ENCODE measurements at places on chromosomes 1 and 21.
A peak's percentile ranks its signal among the peaks of the same experiment; 100 is the strongest.

DNA sequence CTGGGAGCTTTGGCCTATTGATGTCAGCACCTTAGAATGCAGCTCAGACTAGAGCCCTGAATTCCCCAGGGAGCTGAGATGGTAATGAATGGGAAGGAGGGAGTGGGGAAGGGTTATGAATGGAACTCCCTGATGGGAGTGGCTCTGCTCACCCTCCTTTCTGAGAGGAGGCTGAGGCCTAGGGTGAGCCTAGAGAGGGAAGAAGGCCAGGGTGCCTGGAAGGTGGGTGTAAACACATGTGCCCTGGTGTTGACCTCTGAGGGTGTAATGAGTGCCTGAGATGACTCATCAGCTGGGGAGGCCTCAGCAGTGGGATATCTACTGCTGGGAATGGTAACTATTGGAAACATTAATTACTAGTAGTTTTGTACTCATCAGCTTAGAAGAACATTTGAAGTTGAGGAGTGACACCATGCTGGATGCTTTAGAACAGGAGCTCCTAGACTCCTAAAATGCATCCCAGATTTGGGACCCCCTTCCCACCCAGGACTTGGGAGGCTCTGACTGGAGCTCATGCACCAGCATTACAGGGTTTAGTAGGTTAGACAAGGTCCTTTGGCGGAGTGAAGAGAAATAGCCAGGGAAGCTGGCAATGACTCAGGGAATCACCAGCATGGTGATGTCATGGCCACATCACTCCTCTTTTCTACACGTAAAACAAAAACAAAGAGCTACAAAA, 16.0 kb upstream of the PIGV start:
- DNase-seq, result peak; percentile 96

GRCh38 chr1:245311887-245312536, 157.2 kb downstream of the KIF26B start:
- no peak for DNase-seq

DNA sequence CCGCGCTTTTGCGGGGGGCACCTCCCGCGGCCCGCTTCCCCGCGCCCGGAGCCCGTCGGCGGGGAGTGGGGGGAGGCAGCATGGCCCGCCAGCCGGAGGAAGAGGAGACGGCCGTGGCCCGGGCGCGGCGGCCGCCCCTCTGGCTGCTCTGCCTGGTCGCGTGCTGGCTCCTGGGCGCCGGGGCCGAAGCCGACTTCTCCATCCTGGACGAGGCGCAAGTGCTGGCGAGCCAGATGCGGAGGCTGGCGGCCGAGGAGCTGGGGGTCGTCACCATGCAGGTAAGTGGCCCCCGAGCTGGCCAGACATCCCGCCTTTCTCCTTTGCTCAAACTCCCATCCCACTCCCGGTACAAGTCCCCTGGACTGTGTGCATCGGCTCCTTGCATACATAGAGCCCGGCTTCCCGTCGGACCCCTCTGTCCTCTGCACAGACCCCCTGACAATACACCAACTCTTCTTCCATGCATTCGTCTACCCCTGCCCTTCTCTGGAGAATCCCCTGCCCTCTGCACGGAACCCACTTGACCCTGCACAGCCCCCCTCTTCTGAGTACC, 812 bp downstream of the CACHD1 start:
- peak; percentile 32 for DNase-seq

- no peak for DNase-seq
Measured at GRCh38 chr1:244901400-244902015, 37.2 kb upstream of the HNRNPU start.

DNA sequence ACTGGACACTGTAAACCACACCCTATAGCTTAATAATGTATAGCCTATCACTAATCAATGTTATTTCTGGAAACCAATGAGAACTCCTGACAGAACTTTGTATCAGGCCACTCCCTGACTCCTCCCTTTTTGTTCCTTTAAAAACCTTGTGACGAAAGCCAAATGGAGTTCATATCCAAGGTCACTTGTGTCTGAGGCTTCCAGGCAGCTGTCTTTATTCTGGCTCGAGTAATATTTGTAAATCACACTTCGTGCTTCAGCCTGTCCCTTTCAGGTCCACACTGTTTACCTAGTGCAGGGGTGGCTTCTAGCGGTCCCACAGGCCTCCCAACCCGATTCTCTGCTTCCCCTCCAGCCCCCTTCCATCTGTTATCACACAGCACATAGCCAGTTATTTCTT, 16.2 kb upstream of the CAPN9 start:
- DNase-seq, result no peak

GRCh38 chr1:46532498-46533178, 18.8 kb downstream of the KNCN start:
- DNase-seq, result peak; percentile 32

DNA sequence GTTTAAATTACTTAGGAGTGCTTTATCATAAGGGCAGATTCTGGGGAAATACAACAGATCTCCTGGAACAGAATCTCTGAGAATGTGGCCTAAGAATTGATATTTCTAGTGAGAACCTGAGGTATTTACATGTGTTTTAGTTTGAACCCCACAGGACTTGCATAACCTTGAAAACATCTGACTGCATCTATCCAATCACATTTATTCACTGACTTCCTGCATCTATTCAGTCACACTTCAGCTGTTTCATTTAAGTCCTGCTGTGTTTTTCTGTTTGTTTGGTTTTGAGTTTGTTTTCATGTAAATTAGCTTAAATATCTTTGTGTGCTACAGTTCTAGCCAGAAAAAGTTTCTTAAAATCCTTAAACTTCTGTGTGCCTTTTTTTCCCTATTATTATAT, 1260.7 kb downstream of the PLA2G4A start:
- no peak for DNase-seq

DNA sequence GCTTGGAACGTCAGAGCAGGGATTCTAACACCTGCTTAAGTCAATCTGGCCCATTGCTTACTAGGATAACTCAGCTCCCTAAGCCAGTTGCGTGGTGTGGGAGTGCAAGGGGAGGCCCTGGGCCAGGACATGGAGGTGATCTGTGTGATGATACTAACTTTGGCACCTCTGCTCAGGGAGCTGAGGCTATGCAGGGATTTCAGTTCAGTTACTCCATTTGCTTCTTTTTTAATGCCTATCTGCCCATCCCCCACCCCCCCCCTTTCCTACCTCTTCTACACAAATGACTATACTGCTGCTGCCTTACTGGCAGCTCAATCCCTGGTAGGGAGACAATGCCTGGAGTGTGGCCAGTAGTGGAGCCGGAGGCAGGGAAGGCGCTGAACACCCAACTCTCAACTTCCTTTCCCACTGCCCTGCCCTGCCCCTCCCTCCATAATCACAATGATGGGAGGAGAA, 19.5 kb downstream of the INKA2 start:
- no peak for DNase-seq

DNA sequence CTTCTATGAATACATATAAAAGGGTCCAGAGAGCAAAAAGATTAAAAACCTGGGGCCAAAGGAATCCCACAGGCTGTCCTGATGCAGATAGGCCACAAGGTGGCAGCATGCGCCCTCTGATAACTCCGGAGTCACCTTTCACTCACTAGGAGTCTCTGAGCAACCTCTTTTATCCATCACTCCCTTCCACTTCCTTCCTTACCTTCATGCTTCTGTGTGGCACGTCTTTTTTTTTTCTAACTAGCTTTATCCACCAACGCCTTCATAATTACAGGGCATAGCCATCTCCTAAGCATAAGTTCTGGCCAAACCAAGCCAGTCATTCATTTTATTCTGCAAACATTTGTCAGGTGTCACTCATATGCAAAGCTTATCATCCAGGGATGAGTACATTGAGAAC, 3.9 kb upstream of the PGLYRP4 start:
- peak; percentile 61 for DNase-seq

DNA sequence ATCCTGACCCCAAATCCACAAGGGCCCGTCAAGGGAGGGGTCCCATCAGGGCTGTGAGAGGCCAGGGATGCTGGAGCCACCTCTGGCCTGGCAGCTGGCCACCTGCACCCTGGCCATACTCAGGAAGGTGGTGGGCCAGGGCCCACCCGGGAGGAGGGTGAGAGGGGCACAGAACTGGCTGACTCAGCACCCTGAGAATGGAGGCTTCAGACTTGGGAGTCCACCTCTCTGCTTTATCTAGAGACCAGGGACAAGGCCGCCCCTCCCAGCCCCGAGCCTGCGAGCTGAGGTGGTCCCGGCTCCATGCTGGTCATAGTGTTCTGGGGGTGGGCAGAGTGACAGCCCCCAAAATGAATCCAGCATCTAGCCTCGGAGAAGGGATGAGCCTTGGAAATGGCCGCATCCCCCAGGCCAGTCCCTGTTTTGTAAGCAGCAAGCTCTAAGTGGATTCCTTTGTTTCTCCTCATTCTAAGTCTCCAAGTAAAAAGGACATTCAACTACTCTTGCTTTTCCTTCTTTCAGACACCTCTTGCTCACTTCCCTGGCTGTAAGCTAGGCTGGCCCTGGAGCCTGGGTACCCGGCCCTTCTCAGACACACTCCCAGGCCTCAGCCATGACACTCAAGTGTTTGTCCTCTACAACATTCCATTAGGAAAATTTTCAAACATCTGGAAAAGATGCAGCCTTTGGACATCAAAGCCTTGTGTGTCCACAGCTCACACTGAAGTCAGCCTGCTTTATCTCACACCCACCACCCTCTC, 12.3 kb downstream of the WNT3A start:
- DNase-seq, result no peak

GRCh38 chr1:1116701-1117468, 996 bp upstream of the C1orf159 start:
- no peak for DNase-seq

DNA sequence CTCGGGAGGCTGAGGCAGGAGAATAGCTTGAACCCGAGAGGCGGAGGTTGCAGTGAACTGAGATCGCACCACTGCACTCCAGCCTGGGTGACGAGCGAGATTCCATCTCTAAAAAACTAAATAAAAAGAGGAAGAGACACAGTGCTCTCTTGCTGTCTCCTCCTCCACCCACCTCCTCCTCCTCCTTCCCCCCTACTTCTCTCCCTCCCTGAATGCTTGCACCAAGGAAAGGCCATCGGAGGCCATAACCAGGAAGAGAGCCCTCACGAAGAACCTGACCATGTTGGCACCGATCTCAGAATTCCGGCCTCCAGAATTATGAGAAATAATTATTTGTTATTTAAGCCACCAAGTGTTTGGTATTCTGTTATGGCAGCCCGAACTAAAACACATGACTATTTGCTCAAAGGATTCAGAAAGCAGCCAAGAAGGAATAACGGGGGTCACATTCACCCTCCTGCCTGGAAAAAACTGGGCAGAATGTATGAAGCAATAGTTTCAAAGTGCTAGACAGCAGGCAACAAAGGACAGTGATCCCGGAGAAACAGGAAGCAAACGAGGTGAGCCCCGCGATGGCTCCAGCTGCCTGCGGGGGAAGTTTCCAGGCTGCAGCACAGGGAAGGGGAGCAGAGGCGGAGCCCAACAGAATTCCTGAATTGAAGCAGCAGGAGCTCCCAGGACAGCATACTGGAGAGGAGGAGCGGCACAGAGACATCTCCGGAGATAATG, 35.8 kb downstream of the LDLRAD1 start:
- DNase-seq, result peak; percentile 22

GRCh38 chr21:32861866-32862265, 90.3 kb upstream of the PAXBP1 start:
- DNase-seq, result no peak

DNA sequence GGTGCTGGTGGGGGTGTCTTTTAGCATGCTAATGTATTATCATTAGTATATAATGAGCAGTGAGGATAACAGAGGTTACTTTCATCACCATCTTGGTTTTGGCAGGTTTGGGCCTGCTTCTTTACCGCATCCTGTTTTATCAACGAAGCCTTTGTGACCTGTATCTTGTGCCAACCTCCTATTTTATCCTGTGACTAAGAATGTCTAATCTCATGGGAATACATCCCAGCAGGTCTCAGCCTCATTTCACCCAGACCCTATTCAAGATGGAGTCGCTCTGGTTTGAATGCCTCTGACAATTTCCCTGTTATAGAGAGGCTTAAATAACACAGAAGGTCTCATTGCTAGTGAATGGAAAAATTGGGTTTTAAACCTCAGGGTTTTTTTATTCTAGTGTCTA, 300.8 kb upstream of the PROX1 start:
- no peak for DNase-seq

GRCh38 chr1:46457178-46457577, 32.5 kb upstream of the DMBX1 start:
- no peak for DNase-seq

DNA sequence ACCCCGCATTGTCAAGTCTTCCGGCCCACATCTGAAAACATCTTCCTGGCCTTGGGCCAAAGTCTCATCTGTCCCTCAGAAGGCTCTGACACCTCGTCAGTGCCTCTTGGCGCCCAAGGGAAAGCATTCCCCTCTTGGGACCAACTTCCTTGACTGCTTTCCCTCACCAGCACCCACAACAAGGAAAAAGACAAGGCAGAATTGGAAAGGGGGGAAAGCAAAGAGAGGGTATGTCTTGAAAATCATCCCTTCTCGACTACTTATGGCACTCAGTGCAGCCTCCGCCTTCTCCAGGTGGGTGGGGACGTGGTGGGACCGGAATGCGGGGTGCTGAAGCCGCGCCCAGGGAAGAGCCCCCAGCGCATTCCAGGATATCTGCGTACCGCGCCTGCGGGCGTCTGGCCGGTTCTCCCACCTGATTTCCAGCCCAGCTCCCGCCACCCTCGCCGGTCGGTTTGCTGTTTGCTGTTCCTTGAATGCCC, 554 bp upstream of the SLC39A1 start:
- peak; percentile 47 for DNase-seq

DNA sequence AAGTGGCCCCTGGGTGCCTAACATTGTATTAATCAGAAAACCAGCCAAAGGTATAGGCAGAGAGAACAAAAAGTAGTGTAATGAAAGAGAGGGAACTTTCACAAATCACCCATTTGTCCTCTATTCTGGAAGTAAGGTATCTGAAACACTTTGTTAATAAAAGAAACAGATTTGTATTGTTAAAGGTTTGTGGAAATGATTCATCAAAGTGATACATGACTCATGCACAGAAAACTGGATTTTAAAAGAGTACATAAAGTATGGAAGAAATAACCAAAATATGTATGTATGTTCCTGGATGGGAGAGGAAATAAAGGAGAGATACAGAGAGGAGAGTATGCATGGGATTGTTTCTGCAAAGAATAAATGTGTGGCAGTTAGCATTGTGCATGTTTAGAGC, 126.8 kb downstream of the RGS21 start:
- DNase-seq, result peak; percentile 28

DNA sequence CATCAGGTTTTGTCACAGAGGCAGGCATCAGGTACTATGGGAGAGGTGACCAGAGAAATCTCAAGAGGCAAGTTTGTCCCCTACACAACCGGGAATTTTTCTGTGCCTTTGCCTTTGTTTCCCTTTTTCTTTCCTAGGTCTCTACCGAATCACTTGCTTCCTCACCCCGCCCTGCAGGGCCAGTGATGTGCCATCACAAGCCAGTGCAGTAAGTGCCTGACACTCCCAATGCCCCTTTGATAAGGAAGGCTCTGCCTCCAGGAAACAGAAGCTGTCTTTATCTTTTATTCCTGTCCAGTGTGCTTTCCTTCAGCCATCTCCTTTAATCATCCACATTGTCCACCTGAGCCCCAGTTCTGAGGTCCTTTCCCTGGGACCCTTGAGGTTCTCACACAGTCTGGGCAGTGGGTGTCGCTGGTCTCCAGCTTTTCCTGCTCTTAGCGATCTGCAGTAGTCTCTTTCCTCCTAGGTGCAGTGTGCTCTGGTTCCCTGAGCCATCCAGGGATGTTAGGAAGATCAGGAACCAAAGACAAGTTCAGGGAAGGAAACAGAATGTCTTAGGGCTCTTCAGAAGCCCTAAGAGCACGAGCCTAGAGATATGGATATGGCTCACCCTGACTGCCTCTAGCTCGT, 36.6 kb downstream of the GJA5 start:
- no peak for DNase-seq

GRCh38 chr1:247447162-247447909, 10.6 kb downstream of the OR2B11 start:
- no peak for DNase-seq

Measured in astrocyte of the spinal cord (primary cell).